ENCODE measurements at places on chromosomes 12 and 14.

DNA sequence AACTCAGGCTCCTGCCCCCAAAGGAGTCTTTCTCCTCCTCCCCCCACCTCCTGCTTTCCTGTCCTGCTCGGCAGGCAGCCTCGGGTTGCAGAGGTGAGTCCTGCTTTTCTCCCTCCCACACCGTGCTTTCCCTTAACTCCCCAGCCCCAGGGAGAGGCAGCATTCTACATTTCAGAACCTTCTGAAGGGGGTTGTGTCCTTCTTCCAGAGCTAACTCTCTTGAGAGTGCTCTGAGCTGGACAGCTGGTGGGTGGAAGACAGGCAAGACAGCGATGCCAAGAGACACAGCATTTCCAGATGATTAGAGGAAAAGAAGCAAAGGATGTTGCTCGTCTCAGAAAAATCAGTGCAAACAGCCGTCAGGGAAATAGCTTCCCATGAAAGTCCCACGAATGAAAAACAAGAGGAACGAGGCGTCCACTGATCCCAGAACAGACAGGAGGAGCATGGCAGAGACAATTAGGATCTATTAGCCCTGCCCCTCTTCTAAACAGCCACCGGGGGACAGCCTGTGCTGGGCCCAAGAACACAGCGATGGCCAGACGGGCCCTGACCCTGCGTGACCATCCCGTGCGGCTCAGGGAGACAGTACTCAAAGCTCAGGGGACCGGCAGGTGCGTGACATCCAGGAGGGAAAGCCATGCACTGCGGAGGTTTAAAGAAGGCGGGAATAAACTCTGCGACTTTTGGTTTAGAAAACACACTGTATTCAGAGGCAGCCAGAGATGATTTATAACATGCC, 216.5 kb upstream of the RTL1 start:
- no peak for DNase-seq

DNA sequence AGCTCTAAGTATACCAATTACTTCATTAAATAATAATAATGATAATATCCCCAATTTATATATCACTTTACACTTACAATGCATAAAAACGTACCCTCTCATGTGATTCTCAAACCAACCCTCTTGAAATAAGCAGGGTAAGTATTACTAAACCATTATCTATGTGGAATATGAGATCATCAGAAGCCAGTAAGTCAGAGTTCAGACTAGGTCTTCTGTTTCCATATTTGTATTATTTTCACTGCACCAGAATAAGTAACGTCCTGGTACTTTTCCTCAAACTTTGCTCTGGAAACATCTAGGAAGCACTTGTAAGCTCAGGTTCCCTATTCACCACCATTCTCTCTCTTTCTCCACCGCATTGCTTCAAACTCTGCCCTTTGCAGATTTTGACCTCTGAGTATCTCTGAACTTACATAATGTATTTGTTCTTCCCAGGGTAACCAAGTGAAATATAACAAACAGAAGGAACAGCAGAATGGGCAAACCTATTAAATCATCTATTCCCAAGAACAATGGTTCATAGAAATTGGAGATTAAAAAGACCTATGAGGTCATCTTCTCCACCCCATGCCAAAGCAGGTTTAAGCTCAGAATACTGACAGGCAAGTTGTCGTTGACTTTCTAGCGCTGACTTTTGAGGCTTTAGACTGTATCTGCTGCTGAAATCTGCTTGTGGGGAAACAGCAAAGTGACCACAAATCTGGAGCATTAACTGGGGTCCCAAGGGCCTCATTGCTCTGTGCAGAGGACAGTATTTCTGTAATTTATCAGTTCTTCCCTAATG, 161.3 kb upstream of the FAR2 start:
- no peak for DNase-seq

DNA sequence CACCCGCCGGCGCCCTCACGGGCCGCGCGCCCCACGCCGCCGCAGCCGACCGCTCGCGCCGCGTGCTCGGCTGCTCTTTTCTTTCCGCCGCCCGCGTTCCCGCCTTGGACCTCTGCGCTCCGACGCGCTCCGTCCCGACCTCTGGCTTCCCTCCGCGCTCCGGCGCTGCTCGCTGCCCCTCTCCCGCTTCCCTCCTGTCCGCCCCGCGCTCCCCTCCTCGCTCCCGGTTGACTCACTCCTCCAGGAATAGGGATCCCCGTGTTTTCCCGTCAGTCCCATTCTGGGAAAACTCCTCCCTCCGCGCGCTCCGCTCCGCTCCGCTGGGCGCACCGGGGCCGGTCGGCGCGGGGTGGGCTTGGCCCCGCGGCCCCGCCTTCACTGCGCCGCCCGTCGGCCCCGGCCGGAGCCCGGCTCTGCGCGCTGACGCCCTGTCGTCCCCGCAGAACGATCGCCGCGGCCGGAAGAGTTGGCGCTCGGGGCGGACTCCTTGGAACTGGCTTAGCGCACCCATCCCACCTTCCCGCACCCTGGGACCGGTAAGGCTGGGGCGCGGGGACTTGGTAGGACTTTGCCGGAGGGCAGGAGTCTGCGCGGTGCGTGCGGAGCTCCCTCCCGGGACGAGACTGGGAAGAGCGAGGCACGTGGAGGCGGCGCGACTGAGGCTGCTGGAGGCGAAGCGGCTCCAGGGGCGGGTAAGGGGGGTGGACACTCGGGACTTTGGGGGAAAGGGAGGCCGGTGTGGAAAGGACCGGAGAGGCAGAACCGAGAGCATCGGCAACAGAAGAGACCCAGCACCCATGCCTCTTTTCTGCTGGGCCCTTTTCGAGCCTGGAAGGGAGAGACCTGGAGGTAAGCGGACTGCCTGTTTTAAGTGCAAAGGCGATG, 550 bp downstream of the TEAD4 start:
- DNase-seq, result no peak

DNA sequence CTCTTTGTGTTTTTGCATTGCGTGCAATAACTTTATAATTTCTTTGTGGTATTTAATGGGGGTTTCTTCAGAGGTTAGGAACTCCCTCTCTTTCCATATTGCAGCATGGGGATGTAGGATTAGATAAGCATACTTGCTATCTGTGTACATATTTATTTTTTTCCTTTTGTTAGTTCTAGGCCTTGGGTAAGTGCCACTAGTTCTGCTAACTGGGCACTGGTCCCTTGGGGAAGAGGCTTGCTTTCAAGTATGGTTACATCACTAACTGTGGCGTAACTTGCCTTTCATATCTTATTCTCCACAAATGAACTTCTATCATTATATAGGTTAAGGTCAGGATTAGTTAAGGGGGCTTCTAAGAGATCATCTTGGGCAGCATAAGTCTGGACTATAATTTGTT, 31.5 kb upstream of the SLCO1B3 start:
- DNase-seq, result no peak

DNA sequence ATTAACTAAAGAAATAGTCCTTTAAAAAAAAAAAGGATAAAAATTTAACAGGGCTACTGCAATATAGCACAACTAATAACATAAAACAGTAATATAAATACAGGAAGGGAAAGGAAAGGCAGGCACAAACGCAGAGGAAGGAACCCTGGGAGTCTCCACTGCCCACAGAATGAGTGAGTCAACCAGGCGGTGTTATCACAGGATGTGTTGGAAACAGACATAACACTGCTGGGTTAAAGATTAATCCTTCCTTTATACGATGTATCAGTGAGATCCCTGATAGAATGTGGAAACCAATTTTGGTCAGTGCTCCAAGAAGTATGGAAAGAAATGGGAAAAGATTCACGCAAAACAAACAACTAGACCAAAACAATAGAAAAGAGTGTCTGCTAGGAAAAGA, 47.9 kb downstream of the FGD6 start:
- DNase-seq, result no peak

DNA sequence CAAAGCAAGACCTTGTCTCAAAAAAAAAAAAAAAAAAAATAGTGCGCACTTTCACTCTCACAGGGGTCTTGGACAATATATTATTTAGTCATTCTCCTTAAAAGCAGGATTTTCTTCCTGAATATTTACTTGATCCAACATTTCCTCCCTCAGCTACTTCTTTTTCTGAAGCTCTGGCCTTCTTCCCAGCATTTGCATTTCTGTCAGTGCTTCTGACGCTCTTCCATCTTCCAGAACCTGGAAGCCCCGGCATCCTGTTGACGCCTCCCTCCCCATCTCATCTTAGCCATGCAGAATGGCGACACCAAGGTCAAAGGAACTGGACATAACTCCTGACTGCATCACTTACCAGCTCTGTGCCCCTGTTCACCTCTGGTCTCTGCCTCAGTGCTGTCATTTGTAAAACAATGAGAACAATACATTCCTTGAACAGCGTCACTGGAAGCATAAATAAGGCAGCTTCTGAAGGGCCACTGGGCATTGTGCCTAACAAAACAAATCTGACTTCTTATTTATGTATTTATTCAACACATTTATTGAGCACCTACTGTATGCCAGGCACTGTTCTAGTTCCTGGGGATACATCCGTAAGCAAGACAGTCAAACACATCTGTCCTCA, 90.9 kb upstream of the MDM1 start:
- no peak for DNase-seq

GRCh38 chr12:18754124-18754707, 16.3 kb downstream of the CAPZA3 start:
- DNase-seq, result no peak

- DNase-seq, result no peak
These were observed 245.3 kb downstream of the ZFP36L1 start for GRCh38 chr14:68547305-68548193.

- DNase-seq, result no peak
These were observed 99.4 kb downstream of the EPS8 start for GRCh38 chr12:15689751-15690191.

DNA sequence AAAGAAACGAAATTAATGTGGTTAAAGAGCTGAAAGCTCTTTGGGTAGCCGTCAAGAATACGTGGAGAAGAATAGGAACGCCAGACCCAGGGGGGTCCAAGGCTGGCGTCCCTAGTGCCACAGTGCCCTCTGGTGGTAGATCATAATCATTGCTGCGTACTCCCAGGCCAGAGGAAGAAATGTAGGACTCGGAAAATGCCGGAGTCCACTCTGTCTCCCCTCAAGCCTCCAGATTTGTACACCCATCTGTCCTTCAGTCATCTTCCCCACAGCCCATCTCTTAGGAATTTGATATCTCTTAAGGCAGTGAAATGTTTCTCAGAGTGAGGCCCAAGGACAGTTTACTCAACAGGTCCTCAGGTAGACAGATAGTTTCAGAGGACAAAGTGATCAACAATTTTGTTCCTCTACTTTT, 25.4 kb upstream of the PLEKHG6 start:
- peak; percentile 57 for DNase-seq

- no peak for DNase-seq
These were observed 130.7 kb downstream of the TSPAN9 start for GRCh38 chr12:3207858-3208257.

- no peak for DNase-seq
These were observed 43.6 kb upstream of the ARHGAP5 start for GRCh38 chr14:32033543-32033942.

DNA sequence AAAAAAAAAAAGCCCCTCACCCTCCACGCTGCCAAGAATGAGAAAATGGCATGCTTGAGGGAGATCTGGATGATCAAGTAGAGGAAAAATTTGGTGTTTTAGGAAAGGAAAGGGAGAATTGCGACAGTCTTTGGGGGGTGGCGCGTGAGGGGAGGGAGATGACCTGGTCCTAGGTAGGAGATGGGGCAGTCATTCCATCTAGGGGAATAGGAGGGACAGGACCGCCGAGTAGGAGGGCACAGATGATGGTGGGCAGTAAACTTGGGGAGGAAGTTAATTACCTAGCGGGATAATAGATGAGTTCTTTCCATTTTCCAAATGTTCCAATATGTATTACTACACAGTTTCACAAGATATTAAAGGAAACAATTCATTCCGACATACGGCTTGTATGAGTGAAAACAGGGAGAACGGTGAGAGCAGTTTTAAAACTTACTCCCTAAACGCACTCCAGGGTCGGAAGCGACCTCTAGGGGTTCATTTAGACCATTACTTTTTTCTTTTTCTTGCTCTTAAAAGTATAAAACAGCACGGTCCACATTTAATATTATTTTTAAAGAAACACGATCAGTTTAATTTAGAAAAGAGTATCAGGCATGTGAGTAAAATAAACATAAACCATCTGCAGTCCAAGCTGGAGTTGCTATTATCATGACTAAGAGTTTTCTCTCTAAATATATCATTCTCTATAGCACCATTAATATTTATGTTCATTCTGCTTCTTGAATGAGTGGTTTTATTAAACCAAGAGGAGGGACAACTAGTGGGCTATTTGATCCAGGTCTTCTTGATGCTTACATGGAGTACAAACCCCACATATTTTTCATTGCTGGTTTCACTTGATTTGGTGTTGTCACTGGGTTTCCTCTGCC, 3.0 kb upstream of the FNTB start:
- DNase-seq, result peak; percentile 62

DNA sequence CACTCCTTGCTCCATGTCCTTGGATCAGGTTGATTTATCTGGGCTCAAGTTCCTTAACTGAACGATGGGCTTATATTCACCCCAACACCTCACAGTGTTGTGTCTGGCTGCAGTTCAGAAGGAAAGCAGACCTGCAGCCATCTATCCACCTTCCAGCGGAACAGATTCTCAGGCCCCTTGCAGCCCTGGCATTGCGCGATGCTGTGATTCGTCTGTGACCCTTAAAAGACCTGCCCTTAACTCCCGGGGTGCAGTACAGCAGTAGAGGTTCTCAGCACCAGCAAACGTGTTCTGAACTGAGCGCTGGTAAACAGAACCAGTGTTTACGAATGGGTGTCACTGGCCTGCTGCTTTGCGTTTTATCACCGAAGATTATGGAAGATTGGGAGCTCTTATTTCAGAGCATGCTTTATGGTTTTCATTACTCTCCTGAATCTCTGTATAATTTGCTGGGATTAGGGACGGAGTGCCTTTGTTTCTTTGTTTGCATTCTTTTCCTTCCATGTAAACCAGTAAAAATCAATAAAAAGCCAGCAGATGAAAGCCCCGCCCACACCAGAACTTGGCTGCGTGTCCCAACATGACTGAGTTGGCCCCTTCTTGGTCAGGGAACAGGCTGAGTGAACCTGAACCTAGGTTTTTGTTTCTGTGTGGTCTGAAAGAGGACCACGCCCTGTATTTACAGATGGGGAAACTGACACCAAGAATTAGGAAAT, 286.7 kb upstream of the CRY1 start:
- DNase-seq, result no peak

- no peak for DNase-seq
These were observed 21.1 kb downstream of the BDKRB2 start for GRCh38 chr14:96225745-96226151.

DNA sequence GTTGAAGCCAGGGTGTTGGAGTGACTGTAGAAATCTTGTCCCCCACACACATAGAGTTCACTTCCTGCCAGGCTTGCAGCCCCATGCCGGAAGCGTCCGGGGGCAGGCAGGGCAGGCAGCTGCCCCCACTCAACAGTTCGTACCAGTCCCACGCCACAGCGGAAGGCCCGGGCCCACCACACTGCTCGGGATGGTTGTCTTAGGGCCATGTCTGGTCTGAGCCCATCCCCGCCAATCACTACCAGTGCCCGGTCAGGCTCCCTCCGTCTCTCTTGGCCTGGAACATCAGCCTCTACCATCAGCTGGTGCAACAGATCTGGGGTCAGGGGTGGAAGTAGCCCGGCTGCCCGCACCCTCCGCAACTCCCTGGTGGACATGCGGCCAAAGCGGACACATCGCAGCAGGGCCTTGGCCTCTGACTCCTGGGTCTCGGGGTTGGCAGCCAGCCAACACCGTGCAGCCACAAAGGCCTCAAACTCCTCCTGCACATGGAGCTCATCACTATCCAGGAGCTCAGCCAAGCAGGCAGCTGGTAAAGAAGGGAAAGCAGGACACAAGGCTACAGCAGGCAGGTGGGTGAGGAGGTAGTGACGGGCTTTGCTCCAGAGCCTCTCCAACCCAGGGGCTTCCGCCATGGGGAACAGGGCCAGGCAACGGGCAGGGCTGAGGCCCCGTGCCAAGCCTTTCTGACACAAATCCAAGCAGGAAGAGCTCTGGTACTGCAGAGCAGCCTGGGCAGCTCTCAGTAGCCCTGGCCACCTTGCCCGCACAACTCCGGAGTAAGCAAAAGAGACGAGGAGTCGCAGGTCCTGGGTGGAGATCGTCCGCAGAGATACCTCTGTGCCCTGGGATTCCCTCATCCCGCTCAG, 5.9 kb downstream of the KLHL33 start:
- no peak for DNase-seq

Data from activated CD4-positive, alpha-beta T cell treated with anti-CD3 and anti-CD28 coated beads, Interleukin-2, Interleukin-4, amounts not matched to agents 100 ng/mL and 50 ng/mL, durations not matched to agents 16 hours and 8 hours (primary cell).